ENCODE measurements at places on chromosomes 12 and 14. TPM values are rescaled to one million over a fixed set of nuclear protein-coding genes. Genes with fewer than 3 reads are reported as not detected.
A peak's percentile ranks its signal among the peaks of the same experiment; 100 is the strongest.

GRCh38 chr14:60151715-60152114 lies 13.5 kb downstream of the DHRS7 start:
- DNase-seq, result no peak

GRCh38 chr12:41930866-41931437 lies 213.7 kb downstream of the GXYLT1 start:
- DNase-seq, result no peak

DNA sequence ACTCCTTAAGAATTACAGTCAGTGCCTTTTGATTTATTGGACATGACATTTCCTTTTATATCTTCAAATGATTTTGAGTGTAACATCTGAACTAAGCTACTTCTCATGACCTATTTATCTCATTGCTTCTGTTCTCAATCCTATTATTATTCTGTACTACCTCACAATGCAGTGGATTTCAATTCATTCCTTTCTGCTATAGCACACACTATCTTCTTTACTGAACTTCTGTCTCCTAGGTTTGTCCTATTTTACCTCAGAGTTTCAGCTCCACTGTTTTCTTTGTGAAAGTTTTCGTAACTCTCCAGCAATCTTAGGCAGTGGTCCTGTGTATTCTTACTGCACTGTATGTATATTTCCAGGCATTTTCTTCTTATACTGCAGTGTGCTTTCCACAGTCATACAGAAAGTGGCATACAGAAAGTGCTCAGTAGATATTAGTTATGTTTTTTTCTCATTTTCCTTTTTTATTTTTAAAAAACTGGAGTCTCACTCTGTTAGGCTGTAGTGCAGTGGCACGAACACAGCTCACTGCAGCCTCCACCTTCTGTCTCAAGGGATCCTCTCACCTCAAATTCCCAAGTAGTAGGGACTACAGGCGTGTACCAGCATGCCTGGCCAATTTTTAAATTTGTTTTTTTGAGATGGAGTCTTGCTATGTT lies 368.6 kb upstream of the RGS6 start:
- DNase-seq, result no peak

GLIPR1L2 gene
- 3.0 TPM for polyA plus RNA-seq

MMP19 gene
- polyA plus RNA-seq, result 0.94 TPM

INSM2 gene
- 0.09 TPM for polyA plus RNA-seq

DNA sequence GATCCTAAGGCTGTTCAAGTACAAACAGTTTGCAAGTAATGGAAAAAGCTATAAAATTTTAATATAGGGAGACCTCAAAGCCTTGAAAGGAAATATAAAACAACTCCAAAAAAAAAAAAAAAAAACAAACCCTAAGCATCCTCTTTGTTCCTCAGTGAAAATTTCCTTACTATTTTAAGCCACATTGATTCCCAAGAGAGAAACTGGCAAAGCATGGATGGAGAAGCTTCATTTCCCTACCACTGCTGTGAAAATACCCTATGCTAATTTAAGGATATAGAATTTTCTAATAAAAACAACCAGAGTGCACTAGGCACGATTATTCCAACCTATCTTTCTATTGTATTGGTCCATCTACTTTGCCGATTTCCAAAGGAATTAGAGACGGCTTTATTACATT lies 283.1 kb downstream of the CACNA1C start:
- DNase-seq, result no peak

ZNF410 gene
- polyA plus RNA-seq, result 51.7 TPM

- no peak for DNase-seq
Measured at GRCh38 chr12:55652352-55652751, 15.7 kb downstream of the OR10P1 start.

FOXM1 gene
- 29.6 TPM for polyA plus RNA-seq

CEP128 gene
- polyA plus RNA-seq, result 5.8 TPM

GRCh38 chr12:97313471-97314190 lies 149.0 kb upstream of the RMST start:
- no peak for DNase-seq

- no peak for DNase-seq
Measured at GRCh38 chr12:24743941-24744793, 204.7 kb downstream of the BCAT1 start.

SLC10A1 gene
- polyA plus RNA-seq, result 0.18 TPM

DNA sequence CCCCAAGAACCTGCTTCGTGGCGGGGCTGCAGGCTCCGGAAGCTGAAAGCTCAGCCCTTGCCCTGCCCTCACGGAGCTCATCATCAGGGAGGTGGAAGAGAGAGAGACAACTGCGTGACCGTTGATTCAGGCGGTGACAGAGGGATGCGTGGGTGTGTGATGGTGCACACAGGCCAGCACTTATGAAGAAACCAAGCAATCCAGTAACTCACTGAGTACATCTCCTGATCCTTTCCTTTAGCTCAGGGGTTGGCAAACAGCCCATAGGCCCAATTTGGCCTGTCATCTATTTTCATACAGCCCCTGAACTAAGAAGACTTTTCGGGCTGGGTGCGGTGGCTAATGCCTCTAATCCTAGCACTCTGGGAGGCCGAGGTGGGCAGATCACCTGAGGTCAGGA lies 49.9 kb downstream of the TESC start:
- DNase-seq, result no peak

GRCh38 chr12:92943482-92944250 lies 14.6 kb upstream of the EEA1 start:
- no peak for DNase-seq

- DNase-seq, result no peak
Measured at GRCh38 chr12:91877456-91878235, 268.0 kb downstream of the BTG1 start.

DNA sequence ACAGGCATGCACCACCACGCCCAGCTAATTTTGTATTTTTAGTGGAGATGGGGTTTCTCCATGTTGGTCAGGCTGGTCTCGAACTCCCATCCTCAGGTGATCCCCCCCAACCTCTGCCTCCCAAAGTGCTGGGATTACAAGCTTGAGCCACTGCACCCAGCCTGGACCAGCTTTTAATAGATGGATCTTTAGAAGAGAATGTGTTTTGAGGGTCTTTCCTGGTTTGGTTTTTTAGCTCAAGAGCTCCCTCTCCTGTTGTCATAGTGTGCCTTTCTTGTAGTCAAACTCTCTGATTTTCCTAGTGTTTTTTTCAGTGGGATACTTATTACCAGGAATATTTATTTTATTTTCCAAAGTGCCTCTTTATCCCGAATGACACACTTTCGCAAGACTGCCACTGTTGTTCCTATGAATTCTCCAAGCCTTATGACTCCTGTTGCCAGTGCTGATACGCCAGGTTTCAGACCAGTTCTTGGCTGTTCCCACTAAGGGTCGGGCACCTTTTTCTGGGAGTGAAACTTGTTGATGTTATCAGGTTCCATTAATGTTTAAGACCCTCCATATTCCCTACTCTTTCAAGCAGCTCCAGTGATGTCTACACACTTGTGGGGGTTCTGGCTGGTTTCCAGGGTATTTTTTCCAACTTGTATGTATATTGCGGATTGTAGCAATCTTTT lies 31.5 kb upstream of the LIMA1 start:
- peak; percentile 43 for DNase-seq

DNA sequence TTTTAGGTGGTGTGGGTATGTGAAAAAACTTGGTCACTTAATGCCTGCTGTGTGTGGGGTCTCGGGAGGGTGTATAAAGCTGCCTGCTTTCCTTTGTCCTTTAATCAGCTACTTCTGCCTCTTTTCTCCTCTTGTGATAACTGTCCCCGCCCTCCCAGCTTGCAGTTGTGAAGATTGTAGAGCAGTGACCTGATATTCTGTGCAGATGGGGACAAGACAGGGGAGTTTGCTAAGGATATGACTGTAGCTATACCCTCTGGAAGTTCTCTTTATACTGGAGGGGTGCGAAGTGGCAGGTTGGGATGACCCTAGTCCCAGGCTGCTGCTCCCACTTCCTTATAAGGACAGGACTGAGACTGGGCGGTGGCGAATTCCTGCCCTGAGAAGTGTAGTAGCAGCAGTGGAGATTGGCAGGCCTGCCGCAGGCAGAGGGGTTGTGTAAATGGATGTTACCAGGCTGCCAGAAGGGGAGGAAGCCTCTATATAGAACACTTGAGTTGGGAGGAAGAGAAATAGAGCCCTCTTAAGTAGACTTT lies 835 bp downstream of the MYL6 start:
- peak; percentile 40 for DNase-seq

DNA sequence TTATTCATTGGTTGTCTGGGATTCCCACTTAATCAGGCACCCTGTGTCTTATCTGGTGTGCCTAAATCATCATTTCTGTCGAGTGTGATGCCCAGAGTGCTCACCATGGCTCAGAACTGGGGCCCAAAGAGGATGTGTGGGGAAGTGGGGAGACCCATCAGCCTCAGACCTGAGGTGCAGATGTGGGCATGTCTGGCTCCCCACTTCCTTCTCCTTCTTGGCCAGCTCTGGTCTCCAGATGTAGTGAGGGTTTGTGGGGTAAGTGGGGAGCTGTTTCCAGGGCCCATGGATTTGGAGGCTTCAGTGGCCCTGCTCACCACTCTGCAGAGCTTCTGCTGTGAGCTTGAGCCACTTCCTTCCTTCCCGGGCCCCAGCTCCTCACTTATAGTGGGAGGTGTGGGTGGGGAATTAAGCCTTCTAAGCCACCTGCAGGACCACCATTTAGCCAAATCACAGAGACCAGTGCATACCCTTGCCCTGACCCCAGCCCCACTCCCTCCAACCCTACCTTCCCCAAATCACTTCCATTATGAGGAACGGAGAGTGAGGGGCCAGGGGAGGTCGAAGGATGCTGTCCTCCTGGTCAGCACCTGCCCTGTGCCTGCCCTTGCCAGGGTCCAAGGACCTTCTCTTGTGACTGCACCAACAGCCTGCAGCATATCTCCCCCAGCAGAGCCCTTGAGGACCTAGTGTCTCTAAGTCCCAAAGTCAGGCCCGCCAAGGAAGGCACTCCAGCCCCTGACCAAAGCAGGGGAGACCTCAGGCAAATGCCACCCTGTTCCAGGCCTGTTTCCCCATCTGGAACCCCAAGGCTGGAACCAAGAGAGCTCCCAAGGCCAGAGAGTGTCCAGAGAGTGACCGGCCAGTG lies 278.2 kb upstream of the RTL1 start:
- no peak for DNase-seq

GRCh38 chr12:48292040-48292439 lies 58.7 kb downstream of the ZNF641 start:
- no peak for DNase-seq

DNA sequence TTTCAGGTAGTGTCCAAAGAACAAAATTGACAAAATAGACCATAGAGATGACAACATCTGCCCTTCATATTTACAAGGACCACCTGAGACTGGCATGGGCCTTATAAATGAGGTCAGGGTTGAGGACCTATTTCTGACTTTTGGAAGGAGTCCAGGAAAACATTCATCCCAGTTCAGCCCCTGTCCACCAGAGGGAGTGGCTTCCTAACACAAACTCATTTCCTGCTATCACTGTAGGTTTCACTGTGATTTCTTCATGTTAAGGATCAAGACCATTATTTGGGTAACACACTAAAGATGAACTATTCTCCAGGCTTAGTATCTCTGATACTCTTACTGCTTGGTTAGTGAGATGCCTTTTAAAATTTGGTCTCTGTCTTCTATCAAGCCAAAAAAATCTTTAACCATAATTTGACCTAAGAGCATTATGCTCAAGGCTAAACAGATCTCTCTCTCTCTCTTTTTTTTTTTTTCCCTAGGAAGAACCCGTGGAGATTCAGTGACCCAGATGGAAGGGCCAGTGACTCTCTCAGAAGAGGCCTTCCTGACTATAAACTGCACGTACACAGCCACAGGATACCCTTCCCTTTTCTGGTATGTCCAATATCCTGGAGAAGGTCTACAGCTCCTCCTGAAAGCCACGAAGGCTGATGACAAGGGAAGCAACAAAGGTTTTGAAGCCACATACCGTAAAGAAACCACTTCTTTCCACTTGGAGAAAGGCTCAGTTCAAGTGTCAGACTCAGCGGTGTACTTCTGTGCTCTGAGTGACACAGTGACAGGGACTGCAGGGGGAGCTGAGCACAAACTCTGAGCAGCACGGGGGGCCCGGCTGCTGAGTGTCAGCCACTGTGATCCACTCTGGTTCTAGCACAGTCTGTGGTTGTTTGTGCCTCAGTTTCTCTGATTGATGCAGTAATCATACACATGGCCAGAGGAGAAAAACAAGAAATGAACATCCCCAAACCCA lies 267.6 kb upstream of the OR4E1 start:
- DNase-seq, result no peak

DNA sequence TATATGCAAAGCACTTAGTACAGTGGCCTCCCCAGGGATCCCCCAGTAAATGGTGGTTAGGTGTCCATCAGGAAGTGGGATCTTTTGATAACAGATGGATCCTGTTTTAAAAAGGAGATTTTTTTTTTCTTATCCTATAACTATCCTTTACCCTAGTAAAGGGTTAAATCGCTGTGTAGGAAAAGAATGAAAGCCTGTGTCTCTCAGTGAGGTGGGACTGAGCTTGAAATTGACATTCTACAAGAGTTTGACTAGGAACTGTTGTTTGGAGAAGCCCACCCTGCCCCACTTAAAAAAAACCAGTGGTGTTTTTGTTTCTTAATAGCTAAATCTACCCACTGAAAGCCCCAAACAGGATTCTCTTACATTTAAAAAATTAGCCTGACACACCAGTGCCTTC lies 112.2 kb upstream of the EGLN3 start:
- no peak for DNase-seq

DNA sequence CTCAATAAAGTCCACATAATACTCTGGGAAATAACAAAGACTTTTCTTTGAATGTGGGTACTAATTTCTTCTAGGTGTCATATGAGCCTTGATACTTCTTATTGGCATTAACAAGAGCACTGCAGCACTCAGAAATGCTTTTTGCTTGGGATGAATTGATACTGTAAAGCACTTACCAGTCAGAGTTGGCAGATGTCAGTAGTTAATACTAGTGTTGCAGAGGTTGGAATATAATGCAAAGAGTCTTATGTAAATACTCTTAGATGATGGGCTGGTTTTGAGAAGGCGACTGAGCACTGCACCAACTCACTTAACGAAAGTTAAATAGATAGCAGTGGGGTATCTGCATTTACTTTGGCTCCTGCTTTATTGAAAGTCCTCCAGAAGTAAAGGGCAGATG lies 25.6 kb upstream of the MBIP start:
- DNase-seq, result no peak

DNA sequence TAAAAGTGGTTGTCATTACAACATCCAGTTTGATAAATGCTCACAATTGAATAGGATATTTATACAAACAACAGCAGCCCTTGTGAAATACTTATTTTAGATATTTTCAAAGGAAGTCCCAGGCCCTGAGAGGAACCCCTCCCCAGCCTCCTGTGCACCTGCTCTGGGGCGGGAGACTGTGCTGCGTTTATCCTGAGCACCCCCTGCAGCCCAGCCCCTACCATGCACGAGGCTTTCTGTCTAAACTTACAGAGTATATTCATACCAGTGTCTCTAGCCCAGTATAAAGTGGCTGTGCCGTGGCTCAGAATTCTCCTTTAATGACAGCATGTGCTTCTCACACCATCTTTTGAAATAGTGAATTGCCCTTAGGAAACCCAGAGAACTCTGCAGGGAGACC lies 1084.3 kb downstream of the TMEM121 start:
- no peak for DNase-seq

GRCh38 chr12:85575120-85576096 lies 260.8 kb downstream of the RASSF9 start:
- DNase-seq, result peak; percentile 36

- DNase-seq, result no peak
Measured at GRCh38 chr14:102472791-102473150, 36.8 kb downstream of the ANKRD9 start.

Measured in right renal pelvis (tissue), 4 donors.